ENCODE measurements at places on chromosomes 3 and 15.
A peak's percentile ranks its signal among the peaks of the same experiment; 100 is the strongest.

DNA sequence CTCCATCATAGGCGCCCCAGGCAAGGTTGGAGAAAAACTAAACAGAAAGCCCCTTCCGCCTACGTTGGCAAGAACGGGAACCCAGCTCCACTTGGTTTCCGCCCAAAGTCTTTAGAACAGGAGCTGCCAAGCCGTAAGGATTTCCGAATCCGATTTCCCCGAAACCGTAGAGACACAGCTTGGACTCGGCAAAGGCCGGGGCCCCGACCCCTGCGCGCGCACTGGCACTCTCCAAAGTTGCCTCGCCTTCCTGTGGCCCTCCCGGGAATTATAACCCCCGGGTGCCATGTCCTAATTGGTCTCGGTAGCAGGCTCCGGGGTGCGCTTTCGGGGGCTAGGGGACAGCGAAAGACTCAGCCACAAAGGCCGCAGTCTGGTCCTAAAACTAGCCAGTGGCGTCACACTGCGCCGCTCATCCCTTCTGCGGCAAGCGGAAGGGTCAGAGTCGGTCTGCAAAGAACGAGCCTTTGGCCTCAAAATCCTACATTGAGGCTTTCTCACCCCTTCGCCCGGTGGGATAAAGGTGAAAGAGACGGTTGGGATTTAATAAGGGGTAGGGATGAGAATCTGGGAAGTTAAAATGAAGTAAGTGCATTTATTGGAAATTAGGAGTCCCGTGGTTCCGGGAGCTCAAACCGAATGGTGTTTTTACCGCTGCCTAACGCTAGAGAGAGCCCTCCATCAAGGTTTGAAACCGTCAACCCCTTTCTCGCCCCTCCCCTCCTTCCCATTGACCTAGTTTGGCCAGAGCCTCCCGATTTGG, 6.8 kb downstream of the BCL6 start:
- peak; percentile 94 for DNase-seq

GRCh38 chr3:113844622-113845222, 6.1 kb downstream of the GRAMD1C start:
- DNase-seq = peak; percentile 38

GRCh38 chr15:44144184-44144583, 50.9 kb downstream of the FRMD5 start:
- DNase-seq = no peak

DNA sequence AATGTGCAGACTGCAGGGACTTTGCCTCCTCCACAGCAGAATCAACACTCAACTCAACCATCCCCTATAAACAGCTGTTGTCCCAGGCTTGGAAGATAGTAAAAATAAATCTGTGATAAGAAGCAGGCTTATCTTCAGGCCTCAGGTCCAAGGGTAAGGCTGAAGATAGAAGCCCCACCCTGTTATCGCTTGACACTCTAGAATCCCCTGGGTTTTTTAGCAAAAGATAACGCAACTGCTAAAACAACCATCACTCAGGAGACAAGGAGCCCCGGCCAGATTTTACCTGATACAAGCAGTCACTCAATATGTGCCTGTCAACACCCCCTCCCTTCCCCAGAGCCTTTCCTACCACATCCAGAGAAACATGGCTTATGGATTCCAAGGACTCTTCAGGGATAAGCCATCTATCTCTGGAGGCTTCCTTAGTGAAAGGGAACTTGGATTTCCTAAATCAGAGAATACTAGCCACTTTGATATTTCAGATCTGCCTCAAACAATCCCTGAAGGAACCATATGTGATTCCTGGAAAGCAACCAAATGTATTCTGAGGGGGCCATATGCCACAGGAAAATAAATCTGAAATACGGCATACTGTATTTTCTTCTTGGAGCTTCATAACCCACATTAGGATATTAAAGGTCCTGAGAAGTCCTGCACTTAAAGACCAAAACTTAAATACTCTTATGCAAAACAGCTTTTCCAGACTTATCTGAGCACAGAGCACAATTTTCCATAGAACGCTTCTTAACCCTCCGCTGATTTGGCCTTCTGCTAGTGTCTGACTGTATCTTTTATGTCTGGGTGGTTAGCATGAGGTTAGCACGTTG, 60.4 kb downstream of the LYZL4 start:
- no peak for DNase-seq

DNA sequence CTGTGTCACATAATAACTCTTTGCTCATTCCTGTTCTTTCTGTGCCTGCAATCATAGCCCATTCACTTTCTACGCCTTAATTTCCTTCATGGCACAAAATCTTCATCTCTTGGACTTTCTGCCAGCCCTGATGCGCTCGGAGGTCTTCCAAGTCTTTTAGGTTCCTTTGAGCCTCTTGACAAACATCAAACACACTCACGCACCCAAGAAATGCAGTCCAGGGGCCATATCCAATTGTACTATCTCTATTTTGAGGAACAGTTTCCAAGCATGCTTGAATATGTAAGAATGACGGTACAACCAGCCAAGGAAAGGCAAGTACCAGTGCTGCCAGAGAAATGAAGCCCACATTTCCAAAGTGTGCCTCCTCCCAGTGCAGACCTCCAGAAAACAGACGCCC, 234.1 kb downstream of the MEX3B start:
- DNase-seq = no peak

DNA sequence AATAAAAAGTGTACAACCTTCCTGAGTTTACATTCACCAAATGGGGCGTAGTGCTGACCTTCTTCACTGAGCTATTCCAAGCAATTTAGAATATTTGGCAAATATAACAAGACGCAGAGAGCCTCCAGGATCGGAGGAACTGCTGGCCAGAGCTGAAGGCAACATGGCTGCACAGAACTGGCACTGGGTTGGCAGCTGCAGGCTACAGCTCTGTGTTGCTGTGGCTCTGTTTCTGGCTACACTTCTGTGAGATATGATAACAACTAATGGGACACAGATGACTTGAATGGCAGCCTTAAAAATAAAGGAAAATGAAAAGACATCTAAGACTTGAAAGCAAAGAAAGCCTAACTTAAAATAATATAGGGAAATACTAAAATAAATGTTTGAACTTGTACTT, 10.8 kb upstream of the SLC6A20 start:
- DNase-seq = no peak

GRCh38 chr15:56051676-56052075, 58.3 kb upstream of the NEDD4 start:
- no peak for DNase-seq

DNA sequence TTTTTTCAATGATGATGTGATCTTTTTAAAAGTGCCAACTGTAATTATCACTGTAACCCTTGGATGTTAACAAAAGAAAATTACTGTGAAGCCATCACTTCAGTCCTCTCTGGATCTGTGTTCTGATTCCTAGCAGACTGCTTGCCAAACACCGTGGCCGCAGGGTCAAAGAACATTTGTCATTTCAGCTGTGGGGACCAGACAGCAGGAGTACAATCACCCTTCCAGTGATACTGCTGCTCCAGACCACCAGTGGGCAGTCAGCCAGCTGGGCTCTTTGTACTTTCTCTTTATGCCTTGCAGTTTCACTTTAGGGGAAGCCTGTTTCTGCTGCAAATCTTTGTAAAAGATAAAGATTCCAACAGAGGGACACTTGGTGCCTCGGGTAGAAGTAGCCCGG, 770.0 kb downstream of the GRM7 start:
- no peak for DNase-seq

DNA sequence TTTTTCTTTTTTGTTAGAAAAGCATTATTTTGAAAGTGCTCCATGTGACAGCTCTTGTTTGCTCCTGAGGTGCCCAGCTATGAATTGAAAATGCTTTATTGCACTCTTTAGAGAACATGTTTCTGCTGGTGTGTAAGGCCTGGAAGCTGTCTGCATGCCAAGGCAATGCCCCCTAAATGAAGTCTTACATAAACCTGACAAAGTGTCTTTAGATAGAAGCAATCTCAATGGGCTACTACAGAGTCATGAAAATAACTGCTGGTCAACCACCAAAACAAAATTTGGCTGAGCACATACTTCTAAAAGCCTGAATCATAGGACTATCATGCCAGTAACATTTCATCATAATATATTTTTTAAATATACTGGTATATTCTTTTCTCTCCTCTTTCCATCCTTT, 178.7 kb downstream of the THRB start:
- DNase-seq = peak; percentile 22

DNA sequence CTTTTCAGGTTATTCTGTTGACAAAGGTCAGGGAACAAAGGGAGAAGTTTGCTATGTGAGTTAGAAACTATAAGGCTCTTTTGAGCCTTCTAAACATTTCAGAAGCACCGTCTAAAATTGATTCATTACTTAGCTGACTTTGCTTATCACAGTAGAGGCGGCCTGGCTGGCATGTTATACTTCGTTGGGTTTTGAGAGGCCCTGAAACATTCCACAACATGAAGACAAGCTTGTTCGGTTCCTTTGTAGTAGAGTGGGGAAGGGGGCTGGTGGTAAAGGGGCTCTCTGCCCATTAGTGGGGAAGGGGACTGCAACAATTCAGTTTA, 23.6 kb downstream of the ZBTB38 start:
- DNase-seq = no peak

Data from EL (cell line).